Mammary epithelial cell (primary cell): ENCODE measurements at places on chromosomes 3 and 15. TPM values are rescaled to one million over a fixed set of nuclear protein-coding genes. Genes with fewer than 3 reads are reported as not detected.

The SIN3A gene
- 33.0 TPM for polyA plus RNA-seq

The GOLGA8T gene
- polyA plus RNA-seq, result not detected

The EXD1 gene
- 0.08 TPM for polyA plus RNA-seq

The C3orf80 gene
- polyA plus RNA-seq, result not detected

The CCR8 gene
- not detected for polyA plus RNA-seq

The GRIP2 gene
- 0.01 TPM for polyA plus RNA-seq

The ITIH4 gene
- 0.88 TPM for polyA plus RNA-seq
